Inflammatory macrophage (primary cell): ENCODE measurements at places on chromosomes 5 and 9.

GRCh38 chr5:110625376-110625999 lies 101.0 kb downstream of the TMEM232 start:
- peak; percentile 52 for DNase-seq

GRCh38 chr5:1542781-1543180 lies 19.0 kb upstream of the LPCAT1 start:
- DNase-seq: no peak

- DNase-seq: no peak
These were observed 265.8 kb downstream of the TENT4A start for GRCh38 chr5:6979061-6979460.

GRCh38 chr9:135575995-135576631 lies 14.6 kb downstream of the PAEP start:
- no peak for DNase-seq

DNA sequence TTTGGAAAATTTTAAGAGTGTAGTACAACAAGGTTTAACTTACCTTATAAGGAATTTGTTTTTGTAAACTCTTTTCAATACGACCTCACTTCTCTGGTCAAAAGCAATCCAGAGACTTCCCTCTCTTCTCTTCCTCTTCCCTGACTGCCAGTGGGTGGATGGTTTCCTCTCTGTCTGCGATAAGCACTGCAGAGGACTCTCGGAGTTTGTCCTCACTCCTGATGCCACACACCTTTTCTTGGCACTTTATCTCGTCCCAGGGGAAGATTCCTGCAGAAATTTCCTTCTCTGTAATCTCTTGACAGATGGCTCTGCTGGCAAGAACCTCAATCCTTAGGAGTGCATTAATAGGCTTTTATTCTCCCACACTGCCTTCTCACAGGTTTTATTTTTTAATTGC lies 641.6 kb downstream of the NR2F1-AS1 start:
- peak; percentile 12 for DNase-seq

DNA sequence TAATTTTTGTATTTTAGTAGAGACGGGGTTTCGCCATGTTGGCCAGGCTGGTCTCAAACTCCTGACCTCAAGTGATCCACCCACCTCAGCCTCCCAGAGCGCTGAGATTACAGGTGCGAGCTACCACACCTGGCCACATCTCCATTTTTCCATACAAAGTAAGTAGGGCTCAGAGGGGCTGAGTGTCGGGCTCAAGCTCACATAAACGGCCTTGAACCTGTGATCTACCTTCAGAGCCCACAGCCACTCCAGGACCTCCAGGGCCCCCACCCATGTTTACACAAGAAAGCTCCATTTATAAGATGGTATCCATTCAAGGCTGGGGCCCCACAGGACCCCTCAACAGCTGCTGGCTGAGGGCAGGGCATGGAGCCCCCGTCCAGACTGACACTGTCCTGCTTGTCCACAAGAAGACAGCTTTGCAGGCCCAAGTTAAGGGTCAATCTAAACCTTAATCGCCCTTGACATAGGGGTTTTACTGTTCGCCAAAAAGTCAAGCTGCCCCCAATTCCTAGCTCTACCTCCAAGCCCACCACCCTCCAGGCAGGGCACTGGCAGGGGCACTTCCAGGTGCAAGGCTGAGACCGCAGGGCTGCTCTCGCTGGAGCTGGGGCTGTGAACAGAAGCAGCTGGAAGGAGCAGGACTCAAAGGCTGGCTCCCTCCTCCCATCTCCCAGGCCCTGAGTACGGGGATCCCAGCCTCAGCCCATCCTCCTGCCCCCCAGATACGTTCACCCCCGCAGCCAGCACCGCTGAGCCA lies 18.9 kb downstream of the FAM78A start:
- DNase-seq: no peak

DNA sequence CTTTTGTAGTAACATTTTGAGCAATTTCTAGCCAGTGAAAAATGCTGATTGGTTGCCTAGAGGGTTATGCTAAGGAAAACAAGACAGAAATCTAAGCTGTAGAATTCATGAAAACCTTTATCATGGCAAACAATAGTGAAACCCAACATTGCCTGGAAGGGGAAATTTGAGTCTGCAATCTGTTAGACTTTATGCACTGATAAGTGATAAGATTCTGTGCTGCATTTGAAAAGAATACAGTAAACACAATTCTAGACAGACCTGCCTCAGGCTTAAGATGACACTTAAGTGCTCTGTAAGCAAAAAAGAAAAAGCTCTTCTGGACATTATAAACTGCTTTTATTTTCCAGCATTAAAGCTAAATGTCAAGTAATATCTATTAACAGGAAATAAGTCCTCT lies 519.3 kb downstream of the ISL1 start:
- no peak for DNase-seq

DNA sequence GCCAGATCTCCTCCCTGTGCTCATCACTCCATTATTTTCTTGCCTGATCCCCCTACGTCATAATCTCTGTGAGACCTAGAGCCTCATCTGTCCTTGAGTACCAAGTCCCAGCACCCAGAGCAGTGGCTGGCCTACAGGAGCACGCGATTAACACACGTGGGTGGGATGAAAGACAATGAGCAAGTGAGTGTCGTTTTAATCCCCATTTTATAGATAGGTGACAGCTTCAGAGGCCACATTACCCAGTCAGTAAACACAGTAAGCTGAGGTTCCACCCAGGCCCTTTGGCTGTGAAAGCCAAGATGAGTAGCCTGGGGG lies 17.3 kb downstream of the TRUB2 start:
- no peak for DNase-seq

GRCh38 chr5:163269624-163270023 lies 167.8 kb upstream of the CCNG1 start:
- no peak for DNase-seq

DNA sequence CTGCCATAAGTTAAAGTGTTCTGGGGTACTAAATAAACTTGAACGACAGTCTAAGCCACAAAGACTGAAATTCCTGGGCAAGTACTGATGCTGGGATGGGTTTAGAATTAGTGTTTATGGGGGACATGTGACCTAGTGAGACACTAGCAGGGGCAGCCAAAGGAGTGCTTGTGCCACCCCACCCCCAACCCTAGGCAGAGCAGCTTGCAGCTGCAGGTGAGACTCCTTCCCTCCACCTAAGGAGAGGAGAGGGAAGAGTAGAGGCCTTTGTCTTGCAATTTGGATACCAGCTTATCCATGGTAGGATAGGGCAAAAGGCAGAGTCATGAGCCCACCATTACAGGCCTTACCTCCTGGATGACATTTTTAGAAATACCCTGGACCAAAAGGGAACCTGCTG lies 28.7 kb upstream of the PDE4D start:
- no peak for DNase-seq

DNA sequence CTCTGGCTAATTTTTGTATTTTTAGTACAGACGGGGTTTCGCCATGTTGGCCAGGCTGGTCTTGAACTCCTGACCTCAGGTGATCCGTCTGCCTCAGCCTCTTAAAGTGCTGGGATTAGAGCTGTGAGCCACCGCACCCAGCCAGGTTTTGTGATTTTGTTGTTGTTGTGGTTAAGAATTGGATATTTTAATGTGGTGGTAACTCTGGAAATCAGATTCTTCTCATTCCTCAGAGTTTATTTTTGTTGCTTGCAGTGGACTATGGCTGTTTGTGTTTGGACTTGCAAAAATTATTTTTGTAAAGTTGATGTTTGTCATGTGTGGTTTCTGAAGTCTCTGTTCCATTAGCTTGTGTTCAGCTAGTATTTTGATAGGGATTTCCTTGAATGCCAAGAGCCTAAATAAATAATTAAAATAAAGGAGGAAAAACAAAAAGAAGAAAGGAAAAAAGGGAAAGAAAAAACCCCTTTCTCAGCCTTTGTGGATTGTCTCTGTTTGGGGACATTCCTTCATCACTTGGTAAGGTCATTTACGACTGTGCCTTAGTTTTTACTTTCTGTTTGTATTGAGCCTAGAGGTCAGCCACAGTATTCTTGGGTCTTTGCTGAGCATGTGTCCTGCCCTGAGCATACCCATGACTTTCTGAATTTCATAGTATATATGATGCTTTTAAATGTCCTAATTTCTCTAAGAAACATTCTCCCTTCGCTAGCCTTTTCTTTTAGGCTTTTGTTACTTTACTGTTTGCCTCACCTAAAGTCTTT lies 37.3 kb downstream of the PBX3 start:
- no peak for DNase-seq

GRCh38 chr5:42894057-42894456 lies 82.4 kb upstream of the SELENOP start:
- DNase-seq: no peak

- no peak for DNase-seq
These were observed 85.6 kb downstream of the GADD45G start for GRCh38 chr9:89690334-89690912.
